ENCODE measurements at places on chromosomes 1 and 21.

DNA sequence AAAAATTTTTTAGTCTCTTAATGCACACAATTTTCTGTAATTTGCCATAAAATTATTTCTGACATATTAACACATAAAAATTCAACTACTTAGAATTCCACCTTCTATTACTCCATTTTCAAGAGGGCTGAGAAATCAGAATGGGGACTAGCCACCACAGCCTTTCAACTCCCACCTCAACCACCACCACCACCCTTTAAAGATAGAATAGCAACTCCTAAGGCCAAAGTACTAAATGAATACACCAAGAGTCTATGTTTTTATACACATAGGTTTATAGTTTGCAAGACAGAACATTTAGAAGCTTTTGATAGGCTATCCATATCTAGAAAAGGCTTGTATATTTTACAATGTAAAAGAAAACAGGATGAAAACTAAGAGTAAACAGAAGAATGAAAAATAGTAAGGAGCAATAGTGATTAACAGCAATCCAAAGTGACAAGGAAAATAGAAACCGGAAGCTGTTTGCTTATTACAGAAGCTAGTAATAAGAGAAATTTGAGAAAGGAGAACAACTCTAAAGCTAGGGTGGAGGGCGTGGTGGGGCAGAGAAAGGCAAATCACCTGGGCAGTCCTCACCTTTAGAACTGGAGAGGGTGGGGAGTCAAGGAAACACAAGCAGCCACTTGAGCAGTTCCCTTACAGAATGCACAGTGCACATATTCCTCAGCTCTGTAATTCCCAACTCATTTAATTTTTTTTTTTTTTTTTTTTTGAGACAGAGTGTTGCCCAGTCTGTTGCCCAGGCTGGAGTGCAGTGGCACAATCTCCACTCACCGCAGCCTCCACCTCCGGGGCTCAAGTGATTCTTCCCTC is 27.7 kb downstream of the EPS15 start:
- DNase-seq, result no peak

GRCh38 chr1:202034683-202035462 is 24.5 kb downstream of the ELF3 start:
- no peak for DNase-seq

GRCh38 chr1:54844564-54844963 is 42.4 kb downstream of the DHCR24 start:
- DNase-seq, result no peak

DNA sequence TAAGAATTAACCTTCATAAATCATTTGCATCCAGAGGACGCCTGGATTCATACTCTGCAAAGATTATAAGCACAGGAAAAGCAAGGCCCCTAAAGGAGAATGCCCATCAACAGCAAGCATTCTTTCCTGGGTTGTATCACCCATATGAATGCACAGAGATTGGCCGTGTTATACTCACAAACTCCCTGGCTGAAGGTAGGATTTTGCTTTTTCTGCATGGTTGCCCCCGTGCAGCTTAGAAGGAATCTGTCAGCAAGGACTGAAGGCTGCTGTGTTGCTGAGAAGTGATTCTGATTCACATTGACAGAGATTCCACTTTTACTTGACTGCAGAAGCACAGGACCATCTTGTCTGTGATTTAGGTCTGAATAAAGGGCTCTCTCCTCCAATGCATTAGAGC is 283.0 kb downstream of the LRRIQ3 start:
- DNase-seq, result no peak
